ENCODE measurements at places on chromosomes 2 and 18.

GRCh38 chr2:213079756-213080155 is 71.7 kb downstream of the IKZF2 start:
- no peak for DNase-seq

DNA sequence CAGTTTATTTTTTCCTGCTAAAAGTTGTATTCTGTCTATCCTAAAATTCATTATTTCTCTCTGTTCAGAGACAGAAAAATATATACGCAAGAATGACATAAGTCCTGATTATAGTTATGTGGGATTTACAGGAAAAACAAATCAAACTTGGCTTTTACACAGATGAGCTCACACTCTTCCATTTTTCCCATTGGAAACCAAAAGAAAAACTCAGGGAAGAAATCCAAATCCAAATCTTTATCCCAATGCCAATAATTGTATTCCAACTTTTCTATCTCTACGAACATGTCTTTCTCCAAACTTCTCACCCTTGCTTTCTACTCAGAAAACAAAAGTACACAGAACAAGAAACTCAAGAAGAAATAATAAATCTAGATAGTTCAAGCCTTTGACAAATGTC is 249.1 kb upstream of the TMEFF2 start:
- no peak for DNase-seq

GRCh38 chr2:45241061-45241561 is 231.9 kb upstream of the SIX2 start:
- no peak for DNase-seq

DNA sequence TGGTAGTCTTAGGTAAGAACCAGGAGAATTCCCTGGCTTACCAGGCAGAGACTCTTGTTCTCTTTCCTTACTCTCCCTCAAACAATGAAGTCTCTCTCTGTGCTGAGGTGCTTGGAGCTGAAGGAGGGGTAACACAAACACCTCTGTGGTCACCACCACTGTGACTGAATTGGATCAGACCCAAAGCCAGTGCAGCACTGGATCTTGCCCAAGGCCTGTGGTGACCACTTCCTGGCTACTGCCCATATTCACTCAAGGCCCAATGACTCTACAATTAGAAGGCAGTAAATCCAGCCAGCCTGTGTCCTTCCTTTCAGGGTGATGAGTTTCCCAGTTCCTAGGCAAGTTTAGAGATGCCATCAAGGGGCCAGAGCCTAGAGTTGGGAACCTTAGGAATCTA is 706.8 kb downstream of the SLC4A3 start:
- DNase-seq, result no peak

GRCh38 chr18:52945552-52945951 is 605.6 kb downstream of the DCC start:
- DNase-seq, result no peak
